ENCODE measurements at places on chromosomes 1 and 21.

GRCh38 chr1:151681923-151682322, 34.7 kb downstream of the CELF3 start:
- no peak for DNase-seq

GRCh38 chr1:1881727-1882126, 9.2 kb downstream of the GNB1 start:
- DNase-seq, result no peak

DNA sequence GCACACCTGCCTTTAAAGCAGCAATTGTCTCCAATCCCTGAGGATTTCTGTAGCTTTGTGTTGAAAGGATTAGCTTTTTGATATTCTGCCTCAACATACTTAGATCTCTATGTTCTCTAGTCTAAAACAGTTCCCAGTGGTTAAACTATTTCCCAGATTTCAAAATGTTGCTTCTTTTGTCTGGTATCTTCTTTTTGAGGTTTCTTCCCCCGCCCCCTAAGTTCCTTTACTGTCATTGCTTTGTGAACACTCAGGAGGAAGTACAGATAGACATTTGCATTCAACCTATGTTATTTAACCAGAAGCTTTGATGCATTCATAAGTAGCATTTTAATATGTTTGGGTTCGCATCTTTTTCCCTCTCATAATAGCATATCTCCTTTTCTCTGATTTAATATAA, 33.5 kb downstream of the CYYR1 start:
- DNase-seq, result no peak

DNA sequence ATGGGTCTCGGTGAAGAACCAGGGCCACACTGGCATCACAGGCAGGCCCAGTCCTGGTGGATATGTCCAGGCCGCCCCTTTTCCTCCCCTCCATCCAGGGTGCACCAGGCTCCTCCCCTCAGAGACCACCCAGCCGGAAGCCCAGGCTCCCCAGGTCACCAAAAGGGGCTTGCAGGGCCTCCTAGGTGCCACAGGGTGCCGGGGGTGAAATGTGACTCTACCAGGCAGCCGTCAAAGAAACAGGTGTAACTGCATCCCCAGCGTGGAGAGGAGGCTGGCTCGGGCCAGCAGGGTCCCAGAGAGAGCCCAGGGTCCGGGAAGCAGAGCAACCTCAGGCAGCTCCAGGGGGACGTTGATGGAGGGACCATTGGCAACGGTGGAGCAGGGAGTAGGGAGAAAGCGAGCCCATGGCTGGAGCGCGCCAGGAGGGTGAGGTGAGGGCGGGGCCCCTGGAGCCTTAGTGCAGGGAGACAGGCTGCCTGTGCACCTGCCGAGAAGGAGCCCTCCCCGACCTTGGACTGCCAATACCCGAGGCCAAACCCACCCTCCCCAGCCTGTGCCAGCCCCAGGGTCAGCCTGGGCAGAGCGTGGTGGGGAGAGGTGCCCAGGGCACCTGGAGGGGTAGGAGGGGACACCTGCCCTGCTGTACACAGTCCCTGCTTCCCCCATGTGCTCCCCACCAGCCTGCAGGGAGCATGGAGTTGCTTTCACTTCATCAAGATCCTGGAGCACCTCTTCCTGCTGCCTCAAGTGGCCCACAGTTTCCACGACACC, 48.3 kb upstream of the POFUT2 start:
- DNase-seq, result no peak

GRCh38 chr1:121418369-121419049, 233.7 kb downstream of the SRGAP2C start:
- no peak for DNase-seq
